ENCODE measurements at places on chromosomes 2 and 18. TPM values are rescaled to one million over a fixed set of nuclear protein-coding genes. Genes with fewer than 3 reads are reported as not detected.

Gene SAG
- not detected for total RNA-seq

Gene QPCT
- not detected for total RNA-seq

Gene MC5R
- total RNA-seq, result not detected

DNA sequence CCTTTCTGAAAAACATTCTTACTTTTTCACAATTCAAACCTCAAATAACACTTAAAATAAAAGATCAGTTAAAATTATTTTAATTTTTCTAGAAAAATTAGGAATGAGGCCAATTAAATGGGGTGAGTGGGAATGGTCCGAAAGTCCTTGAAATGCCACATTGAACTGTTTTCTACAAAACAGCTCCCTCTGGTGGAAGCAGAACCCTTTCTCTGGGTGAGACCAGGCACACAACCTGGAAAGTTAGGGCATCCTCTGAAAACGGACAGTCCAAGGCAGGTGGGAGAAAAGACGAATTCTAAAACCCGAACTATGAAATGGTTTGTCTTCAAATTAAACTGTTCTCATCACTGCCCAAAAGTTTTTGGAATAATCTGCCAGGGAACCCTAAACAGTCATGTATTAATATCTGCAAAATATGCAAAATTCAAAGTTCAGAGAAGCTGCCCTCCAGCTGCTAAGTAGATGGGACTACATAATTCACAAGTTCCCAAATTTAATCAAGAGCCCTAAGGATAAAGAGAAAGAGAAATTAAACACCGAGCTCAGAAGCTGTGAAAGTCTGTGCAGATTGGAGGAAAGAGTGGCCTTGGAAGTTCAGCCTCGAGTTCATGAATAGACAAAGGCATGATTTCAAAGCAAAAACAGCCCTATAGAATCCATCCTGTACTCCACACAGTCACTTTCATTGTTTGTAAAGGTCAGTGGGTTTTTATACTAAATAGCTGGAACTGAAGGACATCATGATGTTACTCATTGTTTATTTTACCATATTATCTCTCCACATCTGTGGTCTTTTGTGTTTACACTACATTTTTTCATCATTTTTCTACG lies 108.3 kb downstream of the PIEZO2 start:
- H3K4me3 ChIP-seq, result no peak overlapping the region
- peaks cover 16% of the 10 kb centered on the region for H3K27me3 ChIP-seq
- no peaks in the 10 kb centered on the region for H3K36me3 ChIP-seq
- no peaks in the 10 kb centered on the region for H3K4me1 ChIP-seq

- H3K4me1 ChIP-seq, result peaks cover 6% of the 10 kb centered on the region
- no peak overlapping the region for H3K27ac ChIP-seq
- no peak overlapping the region for H3K4me3 ChIP-seq
- no peaks in the 10 kb centered on the region for H3K36me3 ChIP-seq
Observed at GRCh38 chr2:147646818-147647468, 197.9 kb upstream of the ACVR2A start.

GRCh38 chr2:231696004-231696367 lies 12.3 kb upstream of the PTMA start:
- no peaks in the 10 kb centered on the region for H3K4me1 ChIP-seq
- H3K27ac ChIP-seq, result no peak overlapping the region
- no peak for DNase-seq
- H3K36me3 ChIP-seq, result no peaks in the 10 kb centered on the region
- no peaks in the 10 kb centered on the region for H3K27me3 ChIP-seq

DNA sequence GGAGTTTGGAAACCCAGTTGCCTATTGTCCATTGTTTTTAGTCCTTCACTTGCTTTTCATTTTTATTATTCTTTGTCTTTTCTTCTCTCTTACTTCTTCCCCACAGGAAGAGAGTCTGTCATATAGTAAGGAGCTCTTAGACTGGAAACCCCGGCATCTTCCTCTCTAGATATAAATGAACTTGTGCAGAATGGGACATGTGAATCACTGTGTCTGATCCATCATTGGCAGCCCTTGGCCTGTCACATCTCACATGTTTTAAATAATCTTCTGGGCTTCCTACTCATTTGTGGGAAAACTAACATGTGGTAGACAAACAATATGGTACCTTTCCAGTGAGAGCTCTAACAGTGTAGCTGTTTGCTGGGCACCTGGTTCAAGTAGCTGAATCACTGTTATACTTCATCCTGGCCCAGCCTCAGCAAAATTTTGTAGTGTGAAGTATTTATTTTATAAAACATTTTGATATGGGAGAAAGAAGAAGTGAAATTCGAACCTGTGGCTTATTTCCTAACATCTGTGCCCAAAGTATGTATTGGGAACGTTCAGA lies 112.8 kb downstream of the PHLPP1 start:
- no peak overlapping the region for H3K27ac ChIP-seq
- H3K4me1 ChIP-seq, result peaks cover 7% of the 10 kb centered on the region
- H3K4me3 ChIP-seq, result no peak overlapping the region
- no peaks in the 10 kb centered on the region for H3K27me3 ChIP-seq
- H3K36me3 ChIP-seq, result peaks cover 4% of the 10 kb centered on the region
- no peak for DNase-seq

DNA sequence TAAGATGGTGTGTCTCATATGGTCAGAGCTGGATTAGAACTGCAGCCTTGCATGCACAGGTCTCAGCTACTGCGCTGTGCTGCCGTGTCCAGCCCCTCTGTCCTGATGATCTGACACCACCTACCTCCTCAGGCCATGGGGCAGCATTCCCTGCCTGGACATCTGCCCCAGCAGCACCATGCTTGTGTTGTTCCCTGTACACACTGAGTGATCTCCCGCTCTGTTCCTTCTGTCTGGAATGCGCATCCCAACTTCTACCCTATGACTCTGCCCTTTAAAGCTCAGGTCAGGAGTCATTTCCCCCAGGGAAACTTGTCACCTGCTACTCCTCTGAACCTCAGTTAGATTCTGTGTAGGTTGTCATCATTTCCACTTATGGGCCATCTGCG lies 157.4 kb upstream of the TTC39C start:
- no peaks in the 10 kb centered on the region for H3K27me3 ChIP-seq
- no peak overlapping the region for H3K27ac ChIP-seq
- no peaks in the 10 kb centered on the region for H3K36me3 ChIP-seq
- H3K4me1 ChIP-seq, result peaks cover 17% of the 10 kb centered on the region
- no peak for DNase-seq

DNA sequence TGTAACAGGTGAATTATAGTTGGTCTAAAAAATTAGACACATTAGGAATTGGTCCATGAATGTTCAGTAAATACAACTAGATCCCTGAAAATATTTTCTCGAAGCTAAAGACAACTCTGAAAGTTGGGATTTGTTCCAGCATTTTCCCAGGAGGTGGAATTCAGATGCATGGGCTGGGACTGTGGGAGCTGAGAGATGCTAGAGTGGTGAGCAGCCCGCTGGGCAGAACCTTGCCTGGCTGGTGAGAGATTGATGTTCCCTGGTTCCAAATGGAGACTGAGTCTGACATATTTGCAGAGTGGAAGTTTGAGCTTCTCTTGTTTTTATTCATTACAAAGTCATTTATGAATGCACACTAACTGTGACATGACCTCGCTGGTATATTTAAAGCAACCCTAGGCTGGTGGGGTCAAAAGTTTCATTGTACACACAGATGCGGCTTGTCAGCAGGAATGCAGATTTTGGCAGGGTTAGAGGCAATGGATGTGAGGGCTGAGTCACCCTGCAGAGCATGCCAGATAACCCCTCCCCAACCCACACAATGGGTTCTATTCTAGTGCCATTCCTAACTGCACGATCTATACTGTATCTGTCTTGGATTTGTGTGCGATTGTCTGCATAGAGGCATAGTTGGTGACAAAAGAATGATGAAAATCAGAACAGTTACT lies 23.5 kb upstream of the TMEM178A start:
- H3K4me1 ChIP-seq, result peaks cover 3% of the 10 kb centered on the region
- DNase-seq, result no peak
- no peaks in the 10 kb centered on the region for H3K36me3 ChIP-seq
- H3K27me3 ChIP-seq, result peaks cover 8% of the 10 kb centered on the region
- no peak overlapping the region for H3K4me3 ChIP-seq
- H3K27ac ChIP-seq, result no peak overlapping the region

DNA sequence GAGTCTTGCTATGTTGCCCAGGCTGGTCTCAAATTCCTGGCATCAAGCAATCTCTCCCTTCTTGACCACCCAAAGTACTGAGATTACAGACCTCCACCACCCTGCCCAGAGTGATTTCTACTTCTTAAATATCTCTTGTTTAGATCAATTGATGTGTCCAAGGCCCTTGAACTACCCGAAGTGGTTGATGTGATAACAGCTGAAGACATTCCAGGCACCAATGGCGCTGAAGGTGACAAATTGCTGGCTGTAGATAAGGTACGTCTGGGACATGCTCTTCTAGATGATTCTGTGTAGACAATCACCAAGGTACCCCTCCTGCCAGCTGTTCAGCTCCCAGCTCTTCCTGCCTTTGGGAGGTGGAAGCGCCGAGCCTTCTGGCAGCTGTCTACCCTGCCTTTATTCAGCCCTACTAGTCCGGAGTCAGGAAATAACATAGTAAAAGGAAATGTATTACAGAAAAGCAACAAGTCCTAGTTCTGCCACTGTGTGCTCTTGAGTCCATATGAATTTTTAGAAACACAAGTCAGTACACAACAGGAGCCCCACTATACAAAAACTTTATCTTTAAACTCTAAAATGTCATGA lies 61.3 kb upstream of the BZW1 start:
- no peaks in the 10 kb centered on the region for H3K36me3 ChIP-seq
- H3K27ac ChIP-seq, result no peak overlapping the region
- H3K4me1 ChIP-seq, result peaks cover 5% of the 10 kb centered on the region
- DNase-seq, result no peak
- H3K27me3 ChIP-seq, result no peaks in the 10 kb centered on the region
